ENCODE measurements at places on chromosomes 16 and 17.
A peak's percentile ranks its signal among the peaks of the same experiment; 100 is the strongest.

- DNase-seq = peak; percentile 83
Measured at GRCh38 chr17:19003543-19004420, 782 bp downstream of the FAM83G start.

GRCh38 chr17:59437791-59438281 is 106.4 kb downstream of the YPEL2 start:
- no peak for DNase-seq

- no peak for DNase-seq
Measured at GRCh38 chr17:58476812-58477211, 11.4 kb downstream of the HSF5 start.

DNA sequence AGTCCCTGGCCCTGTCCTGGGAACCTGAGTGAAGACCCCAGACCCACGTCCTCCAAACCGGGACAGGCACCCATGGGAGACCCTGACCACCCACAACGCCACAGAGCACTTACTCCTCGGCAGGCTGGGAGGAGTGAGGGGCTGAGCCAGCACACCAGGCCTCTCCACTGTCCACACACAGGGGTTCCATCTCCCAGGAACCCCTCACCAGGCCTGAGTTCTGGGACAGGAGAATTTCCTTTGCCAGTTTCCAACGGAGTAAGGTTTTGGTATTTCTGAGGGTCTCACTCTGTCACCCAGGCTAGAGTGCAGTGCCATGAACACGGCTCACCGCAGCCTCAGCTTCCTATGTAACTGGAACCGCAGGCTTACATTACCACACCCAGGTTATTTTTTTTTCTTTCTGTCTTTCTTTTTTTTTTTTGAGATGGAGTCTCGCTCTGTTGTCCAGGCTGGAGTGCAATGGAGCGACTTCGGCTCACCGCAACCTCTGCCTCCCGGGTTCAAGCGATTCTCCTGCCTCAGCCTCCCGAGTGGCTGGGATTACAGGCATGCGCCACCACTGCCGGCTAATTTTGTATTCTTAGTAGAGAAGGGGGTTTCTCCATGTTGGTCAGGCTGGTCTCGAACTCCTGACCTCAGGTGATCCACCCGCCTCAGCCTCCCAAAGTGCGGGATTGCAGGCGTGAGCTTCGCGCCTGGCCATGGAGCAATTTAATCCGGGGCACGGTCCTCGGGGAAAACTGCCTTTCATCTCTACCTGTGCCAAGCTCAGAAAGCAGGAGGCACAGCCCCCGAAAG is 1.6 kb downstream of the PGAP6 start:
- no peak for DNase-seq

GRCh38 chr17:33369149-33369548 is 76.1 kb upstream of the ASIC2 start:
- DNase-seq = no peak

DNA sequence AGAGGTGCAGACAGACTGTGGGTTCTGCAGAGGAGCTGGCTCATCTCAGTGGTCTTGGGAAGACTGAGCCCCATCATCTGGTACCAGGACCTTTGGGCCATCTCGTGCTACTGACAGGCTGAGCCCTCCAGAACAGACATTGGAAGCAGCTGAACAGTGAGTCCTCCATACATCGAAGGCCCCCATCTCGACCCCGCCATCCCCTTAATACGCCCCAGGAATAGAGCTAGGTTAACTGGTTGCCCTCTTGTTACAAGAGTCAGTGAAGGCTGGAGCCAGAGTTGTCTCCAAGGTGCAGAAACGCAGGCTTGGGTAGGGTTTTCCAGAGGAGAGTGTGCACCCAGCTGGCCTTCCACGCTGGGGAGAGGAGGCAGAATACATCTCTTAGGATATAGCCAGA is 76.0 kb downstream of the N4BP1 start:
- DNase-seq = no peak

DNA sequence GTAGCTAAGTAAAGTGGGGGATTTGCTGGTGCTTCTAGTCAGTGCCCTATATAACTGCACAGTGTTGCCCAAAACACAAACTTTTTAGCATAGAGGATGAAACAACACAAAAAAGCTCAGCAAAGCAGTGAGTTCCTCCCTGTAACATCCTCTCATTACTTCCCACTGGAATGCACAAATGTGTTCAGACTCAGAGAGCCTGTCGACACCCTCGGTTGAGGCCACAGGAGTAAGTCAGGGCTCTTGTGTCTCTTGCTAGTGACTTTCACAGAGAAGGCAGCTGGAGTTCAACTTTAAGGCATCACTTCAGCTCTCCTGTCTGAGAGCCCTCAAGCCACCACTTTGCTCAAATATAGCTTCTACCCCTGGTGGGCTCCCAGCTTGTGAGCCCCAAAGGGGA is 107.2 kb upstream of the NETO2 start:
- no peak for DNase-seq

DNA sequence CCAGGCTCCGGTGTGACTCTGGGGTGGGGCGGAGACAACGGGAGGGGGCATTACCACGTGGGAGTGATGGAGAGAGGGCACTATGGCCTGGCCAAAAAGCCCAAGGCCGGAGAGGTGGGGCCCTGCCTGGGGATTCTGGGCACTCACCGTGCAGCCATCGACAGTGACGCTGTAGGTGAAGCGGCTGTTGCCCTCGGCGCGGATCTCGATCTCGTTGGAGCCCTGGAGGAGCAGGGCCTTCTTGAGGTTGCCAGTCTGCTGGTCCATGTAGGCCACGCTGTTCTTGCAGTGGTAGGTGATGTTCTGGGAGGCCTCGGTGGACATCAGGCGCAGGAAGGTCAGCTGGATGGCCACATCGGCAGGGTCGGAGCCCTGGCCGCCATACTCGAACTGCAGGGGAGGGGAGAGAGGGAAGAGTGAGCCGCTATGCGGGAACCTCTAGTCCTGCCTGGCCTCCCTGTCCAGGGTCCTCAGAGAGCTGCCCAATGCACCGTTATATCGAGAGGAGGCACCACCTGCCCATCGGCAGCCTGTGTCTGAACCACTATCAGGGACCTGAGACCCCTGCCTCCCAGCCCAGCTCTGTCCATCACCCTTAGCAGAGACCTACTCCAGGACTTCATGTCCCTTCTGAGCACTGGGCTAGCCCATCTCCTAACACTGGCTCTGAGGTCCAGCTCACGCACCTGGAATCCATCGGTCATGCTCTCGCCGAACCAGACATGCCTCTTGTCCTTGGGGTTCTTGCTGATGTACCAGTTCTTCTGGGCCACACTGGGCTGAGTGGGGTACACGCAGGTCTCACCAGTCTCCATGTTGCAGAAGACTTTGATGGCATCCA is 15.6 kb downstream of the COL1A1 start:
- no peak for DNase-seq

DNA sequence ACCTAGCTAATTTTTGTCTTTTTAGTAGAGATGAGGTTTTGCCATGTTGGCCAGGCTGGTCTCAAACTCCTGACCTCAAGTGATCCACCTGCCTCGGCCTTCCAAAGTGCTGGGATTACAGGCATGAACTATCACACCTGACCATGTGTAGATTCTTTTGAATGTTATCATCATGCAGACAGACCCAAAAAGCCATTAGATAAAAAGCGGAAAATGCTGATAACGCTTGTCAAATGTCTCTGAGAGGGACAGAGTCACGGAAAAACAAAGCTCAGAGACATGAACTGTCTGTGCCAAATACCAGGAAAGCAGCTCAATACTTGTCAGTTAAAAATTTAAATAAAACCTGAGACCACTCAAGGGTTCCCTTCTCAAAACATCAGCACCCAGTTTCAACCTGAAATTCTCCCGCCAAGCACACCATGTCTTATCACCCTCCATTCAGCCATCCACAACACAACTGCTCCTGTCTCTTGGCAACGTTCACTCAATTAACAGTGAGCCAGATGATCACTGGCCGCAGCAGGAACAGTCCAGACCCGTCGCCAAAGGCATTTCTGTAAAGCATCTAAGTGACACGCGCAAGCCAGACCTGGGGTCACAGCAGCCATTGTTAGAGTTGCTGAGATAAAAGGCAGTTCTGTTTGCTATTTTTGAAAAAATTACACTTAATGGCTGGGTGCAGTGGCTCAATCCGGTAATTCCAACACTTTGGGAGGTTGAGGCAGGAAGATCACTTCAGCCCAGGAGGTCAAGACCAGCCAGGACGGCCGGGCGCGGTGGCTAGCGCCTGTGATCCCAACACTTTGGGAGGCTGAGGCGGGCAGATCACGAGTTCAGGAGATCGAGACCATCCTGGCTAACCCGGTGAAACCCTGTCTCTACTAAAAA is 29.7 kb downstream of the FANCA start:
- DNase-seq = no peak

DNA sequence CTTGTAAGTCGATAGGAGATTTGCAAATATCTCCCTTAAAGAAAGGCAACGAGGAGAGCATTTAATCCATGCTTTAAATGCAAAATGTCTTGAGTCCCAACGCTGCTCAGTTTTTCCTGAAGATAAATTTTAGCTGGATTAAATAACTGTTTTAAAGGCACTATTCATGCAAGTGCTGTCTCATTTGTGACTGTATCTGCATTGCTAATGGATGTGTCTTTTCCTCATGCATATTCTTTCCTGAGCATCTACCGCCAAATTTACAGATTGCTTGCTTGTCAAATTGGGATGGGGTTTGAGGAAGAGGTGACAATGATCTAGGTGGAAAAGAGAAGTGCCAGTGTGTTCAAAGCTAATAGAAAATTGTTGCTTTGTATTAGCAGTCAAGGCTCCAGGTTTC is 106.9 kb downstream of the RBFOX1 start:
- DNase-seq = no peak

DNA sequence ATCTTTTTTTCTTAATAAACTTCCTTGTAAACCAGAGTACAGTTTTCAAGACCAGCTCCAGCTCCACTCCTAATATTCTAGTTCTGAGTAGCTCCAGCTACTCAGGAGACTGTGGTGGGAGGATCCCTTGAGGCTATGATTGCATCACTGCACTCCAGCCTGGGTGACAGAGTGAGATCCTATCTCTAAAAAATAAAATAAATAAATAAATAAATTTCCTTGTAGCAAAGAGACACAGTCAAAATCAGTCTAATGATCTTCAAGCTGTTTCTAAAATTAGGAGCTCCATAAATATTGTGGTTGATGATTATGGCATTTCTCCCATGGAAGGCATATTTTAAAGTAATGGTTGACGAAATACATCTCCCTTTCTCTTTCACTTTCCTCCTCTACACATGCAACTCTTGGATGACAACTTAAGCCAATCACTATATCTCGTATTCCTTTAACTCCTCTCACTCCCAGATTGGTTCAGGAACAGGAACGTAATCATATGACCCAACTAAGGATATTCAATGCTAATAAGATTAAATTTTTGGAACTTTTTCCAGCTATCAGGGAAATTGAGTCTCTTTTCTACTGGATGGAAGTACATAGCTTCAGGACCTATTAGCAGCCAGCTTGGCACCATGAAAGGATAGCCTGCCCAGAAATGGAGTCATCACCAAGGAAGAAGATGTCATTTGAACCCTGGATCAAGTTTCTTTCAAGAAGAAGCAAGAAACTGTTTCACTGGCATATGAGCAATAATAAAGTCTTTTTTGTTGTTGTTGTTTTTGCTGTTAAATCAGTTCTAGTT is 42.1 kb upstream of the TAOK1 start:
- DNase-seq = no peak

DNA sequence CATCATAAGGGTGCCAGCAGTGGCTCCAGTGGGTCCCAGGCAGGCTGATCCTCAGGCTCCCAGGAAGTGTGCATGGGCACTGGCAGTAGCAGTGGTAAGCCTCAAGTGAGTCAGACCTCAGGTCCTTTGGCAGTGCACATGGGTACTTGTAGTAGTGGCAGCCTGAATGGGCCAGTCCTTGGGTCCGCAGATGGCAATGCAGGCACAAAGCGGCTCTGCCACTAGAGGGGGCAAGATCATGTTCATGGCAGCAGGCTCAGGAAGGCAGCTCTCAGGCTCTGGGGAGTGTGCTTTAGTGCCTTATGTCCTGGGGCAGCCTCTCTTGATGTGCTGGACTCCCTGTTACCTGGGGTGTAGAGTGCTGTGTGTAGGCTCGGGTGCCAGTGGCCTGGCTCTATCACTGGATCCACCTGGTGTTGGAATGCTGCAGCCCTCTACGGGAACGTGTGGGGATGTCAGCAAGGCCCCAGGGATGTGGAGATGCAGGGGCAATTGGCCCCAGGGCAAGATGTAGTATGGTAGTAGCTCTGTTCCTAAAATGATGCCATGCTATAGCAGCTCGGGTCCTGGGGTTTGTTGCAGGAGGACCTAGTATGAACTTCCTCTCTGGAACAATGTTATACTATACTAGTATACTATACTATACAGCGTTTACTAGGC is 11.0 kb downstream of the ACSM3 start:
- DNase-seq = peak; percentile 49

DNA sequence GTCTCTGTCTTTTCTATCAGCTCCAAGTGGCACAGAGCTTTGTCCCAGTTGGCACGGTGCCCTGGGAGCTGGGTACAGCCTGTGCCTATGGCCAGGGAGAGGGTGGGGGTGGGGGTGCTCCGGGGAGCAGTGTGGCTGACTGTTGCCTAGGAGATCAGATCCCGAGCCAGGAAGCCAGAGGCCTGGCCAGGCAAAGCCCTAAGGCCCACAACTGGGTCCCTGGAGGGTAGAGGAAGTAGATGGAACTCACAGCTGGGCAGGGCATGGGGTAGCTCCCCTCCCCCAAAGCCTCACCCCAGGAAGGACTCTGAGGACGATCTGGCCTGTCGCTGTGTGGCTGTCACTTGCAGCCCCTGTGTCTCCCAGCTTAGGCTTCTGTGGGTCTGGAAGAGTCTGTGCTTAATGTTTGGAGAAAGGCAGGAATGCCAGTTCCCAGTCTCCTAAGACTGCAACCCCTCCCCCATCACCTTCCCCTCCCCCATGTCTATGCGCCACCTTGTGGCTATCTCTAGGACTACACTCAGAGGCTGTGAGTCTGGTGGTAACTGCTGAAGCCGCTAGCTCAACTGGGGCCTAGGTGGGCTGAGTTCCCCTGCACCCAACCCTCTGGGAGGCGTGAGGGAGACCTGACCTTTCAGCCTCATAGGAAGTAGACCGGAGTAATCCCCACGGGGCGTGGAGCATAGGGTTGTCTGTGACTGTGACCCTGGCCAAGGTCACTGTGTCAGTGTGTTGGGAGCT is 12.6 kb downstream of the THRA start:
- DNase-seq = peak; percentile 74

DNA sequence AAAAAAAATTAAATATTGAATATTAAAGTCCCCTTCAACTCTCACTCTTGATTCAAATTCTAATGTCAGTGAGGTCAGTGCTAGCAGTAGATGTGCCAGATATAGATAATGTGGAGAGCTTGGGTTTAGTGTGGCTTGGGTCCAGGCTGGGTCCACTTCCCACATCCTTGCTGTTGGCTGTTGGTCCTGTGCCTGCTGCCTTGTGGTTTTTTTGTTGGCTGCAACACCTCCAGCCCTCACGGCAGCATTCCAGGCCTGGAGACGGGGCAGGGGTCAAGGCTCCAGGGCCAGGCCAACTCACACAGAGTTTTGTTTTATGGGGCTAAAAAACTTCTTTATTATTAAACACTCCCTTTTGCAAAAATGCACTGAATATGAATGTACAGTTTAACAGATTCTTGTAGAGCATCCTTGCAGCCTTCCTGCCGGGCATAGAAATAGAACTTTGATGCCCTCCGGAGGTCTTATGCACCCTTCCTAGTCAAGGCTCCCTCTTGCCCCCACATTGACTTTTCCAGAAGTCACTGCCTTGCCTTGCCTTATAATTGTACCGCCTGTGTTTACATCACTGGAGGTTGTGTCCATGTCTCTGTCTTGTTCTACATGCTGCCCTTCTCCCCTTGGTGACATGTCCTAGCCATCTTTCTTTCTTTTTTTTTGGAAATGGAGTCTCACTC is 25.5 kb upstream of the MYO15B start:
- no peak for DNase-seq
